Natural killer cell treated with Interleukin-12 subunit alpha and Interleukin-12 subunit beta and Interleukin-15 and Interleukin-18, amount 100 ng/mL, for 72 hours (primary cell): ENCODE measurements at places on chromosomes 4 and X. TPM values are rescaled to one million over a fixed set of nuclear protein-coding genes. Genes with fewer than 3 reads are reported as not detected.

DNA sequence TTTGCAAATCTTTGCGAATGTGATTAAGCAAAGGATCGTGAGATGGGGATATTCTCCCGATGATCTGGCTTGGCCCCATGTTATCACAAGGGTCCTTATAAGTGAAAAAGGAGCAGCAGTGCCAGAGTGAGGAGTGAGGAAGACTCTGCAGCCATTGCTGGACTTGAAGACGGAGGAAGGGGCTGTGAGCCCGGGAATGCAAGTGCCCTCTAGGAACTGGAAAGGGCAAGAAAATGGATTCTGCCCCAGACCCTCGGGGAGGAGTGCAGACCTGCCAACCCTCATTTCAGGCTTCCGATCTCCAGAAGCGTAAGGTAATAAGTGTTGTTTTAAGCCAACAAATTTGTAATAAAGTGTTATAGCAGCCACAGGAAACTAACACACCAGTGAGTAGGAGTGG lies 76.3 kb downstream of the EVC start:
- H3K27me3 ChIP-seq, result no peaks in the 10 kb centered on the region
- no peak for DNase-seq
- no peaks in the 10 kb centered on the region for H3K36me3 ChIP-seq
- no peak overlapping the region for H3K27ac ChIP-seq
- H3K4me1 ChIP-seq, result no peaks in the 10 kb centered on the region

- H3K27me3 ChIP-seq, result peaks cover 11% of the 10 kb centered on the region
- H3K4me1 ChIP-seq, result peaks cover 6% of the 10 kb centered on the region
- DNase-seq, result no peak
- H3K36me3 ChIP-seq, result no peaks in the 10 kb centered on the region
- peak within 1 kb of the TSS; percentile 68 for H3K4me3 ChIP-seq
These were observed at the start of gene IL21 for GRCh38 chr4:122621016-122621507. TSS of gene IL21 (minus strand) at chr4:122621066. CDS start at chr4:122621011, 55 bp downstream.

- no peak for DNase-seq
- no peaks in the 10 kb centered on the region for H3K36me3 ChIP-seq
- H3K27ac ChIP-seq, result no peak overlapping the region
- peak overlapping the region; percentile 40 for H3K4me3 ChIP-seq
- H3K27me3 ChIP-seq, result no peaks in the 10 kb centered on the region
These were observed 42.9 kb downstream of the PTTG2 start for GRCh38 chr4:38003102-38003501.

- H3K36me3 ChIP-seq, result peaks cover 4% of the 10 kb centered on the region
- H3K27me3 ChIP-seq, result peaks cover 8% of the 10 kb centered on the region
- no peak overlapping the region for H3K27ac ChIP-seq
- DNase-seq, result no peak
These were observed 66.3 kb downstream of the NEUROG2 start for GRCh38 chr4:112449708-112450107.

Gene CLDN22
- total RNA-seq, result not detected

DNA sequence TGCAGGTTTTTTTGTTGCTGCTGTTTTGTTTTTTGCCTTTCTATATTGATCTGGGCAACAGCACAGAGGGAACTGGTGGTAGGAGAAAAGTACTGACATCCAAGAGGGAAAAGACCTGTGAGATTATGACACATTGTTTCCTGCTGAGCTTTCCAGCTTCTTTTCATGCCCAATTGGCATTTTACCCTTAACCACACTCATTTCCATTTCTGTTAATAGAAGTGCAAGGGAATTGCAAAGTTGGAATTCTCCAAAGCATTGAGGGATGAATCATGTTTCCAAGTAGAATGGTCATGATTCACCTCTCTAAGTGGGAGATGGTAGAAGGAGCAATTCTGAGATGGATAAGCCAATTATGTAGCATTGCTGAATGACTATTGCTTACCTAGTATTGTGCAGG lies 161.5 kb downstream of the PPARGC1A start:
- H3K36me3 ChIP-seq, result peaks cover 6% of the 10 kb centered on the region
- H3K4me1 ChIP-seq, result no peaks in the 10 kb centered on the region
- H3K27ac ChIP-seq, result no peak overlapping the region
- H3K4me3 ChIP-seq, result no peak overlapping the region
- H3K27me3 ChIP-seq, result no peaks in the 10 kb centered on the region
- no peak for DNase-seq

DNA sequence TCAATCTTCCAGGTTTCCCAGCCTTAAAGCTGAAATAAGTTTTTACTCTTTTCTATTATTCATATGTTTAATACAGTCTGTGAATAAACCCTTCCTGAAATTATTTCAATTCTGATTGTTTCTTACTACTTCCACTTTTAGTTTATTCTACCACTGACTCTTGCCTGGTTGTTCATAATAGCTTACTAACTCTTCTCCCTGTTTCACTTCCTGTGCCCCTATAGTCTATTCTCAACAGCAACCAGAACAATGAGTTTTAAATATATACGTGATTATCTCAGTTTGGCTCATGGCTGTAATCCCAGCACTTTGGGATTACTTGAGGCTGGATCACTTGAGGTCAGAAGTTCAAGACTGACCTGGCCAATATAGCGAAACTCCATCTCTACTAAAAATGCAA lies 408.0 kb upstream of the SPOCK3 start:
- no peak for DNase-seq
- H3K4me3 ChIP-seq, result no peak overlapping the region

Gene TCEAL6
- total RNA-seq, result not detected

Gene RENBP
- 4.8 TPM for total RNA-seq

DNA sequence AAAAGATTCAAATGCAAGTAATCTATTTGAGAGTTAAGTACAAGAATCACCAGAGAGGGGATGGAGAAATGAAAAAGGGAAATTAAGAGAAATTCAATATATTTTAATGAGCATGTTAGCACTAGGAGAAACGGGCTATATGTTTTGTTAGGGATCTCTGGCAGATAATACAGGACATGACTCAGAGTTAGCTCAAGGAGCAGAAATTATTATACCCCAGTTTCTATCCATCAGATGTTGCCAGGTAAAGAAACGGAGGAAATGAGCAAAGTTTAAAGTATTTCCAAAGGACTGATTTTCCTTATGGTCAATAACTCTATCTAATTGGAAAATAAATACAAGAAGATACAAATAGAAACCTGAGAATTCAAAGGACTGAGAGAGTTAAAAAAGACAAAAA lies 867.6 kb downstream of the TRAM1L1 start:
- H3K4me3 ChIP-seq, result no peak overlapping the region
- no peak overlapping the region for H3K27ac ChIP-seq
- H3K4me1 ChIP-seq, result no peaks in the 10 kb centered on the region
- no peaks in the 10 kb centered on the region for H3K27me3 ChIP-seq
- DNase-seq, result no peak

Gene GAGE1
- total RNA-seq, result not detected

Gene BEND4
- 0.57 TPM for total RNA-seq

Gene PPP1R3F
- 3.4 TPM for total RNA-seq

Gene TMPRSS11A
- not detected for total RNA-seq

Gene ARSJ
- not detected for total RNA-seq

- no peaks in the 10 kb centered on the region for H3K36me3 ChIP-seq
- no peak overlapping the region for H3K4me3 ChIP-seq
- no peaks in the 10 kb centered on the region for H3K4me1 ChIP-seq
- H3K27ac ChIP-seq, result no peak overlapping the region
These were observed 1432.6 kb upstream of the TENM3 start for GRCh38 chr4:180810581-180810980.

DNA sequence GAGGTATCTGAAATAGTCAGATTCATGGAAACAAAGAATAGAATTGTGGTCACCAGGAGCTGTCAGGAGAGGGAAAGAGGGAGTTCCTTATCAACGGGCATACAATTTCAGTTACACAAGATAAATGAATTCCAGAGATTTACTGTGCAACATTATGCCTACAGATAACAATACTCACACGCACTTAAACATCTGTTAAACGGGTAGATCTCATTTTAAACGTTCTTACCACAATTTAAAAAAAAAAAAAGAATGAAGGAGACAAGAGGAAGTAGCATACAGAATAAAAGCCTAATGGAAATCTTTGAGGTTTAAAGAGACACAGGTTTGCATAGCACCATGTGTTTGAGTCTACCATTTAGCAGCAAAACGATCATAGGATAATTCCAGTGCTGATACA lies 298.0 kb downstream of the DKK2 start:
- no peaks in the 10 kb centered on the region for H3K27me3 ChIP-seq
- no peak overlapping the region for H3K4me3 ChIP-seq
- no peak for DNase-seq
- no peaks in the 10 kb centered on the region for H3K36me3 ChIP-seq
- H3K27ac ChIP-seq, result no peak overlapping the region

- no peaks in the 10 kb centered on the region for H3K27me3 ChIP-seq
- no peak for DNase-seq
- H3K4me1 ChIP-seq, result no peaks in the 10 kb centered on the region
- no peak overlapping the region for H3K4me3 ChIP-seq
These were observed 686.0 kb downstream of the ADGRL3 start for GRCh38 chr4:61886131-61886530.
